ENCODE measurements at places on chromosomes 13 and 19.
A peak's percentile ranks its signal among the peaks of the same experiment; 100 is the strongest.

DNA sequence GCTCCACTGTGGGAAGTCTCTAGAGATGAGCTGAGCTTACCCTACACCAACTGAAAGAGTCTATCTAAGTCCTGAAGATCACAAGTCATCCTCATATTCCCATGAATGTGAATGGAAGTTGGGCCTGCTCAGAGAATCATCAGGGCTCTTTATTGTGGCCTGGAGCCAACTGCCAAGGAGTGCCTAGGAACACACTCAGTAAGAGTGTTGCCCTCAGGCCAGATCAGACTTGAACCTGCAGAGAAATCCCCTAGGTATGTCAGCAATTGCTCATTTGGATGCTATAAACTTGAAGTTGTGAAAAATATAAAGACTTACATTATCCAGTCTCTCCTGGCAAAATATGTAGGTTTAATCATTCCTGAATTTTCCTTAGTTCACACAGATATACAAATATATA, 1070.2 kb downstream of the EFNB2 start:
- DNase-seq: no peak

DNA sequence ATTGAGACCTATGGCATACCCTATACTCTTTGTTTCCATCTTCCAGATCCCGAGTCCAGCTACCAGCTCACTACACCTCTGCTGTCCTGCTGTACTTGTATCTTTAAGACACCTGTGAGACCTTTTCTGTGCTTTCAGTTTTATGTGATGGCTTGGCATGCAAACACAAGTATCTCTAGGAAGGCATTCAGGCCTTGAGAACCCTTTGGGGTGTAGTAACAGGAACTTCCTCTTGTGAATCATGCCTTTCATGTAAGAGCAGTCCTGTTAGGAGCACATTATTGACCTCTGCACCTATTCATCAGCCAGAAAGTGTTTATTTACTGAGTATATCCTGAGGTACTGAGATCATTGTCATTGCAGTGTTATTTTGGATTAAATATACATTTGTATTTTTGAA, 87.0 kb upstream of the HTR2A start:
- DNase-seq: no peak

DNA sequence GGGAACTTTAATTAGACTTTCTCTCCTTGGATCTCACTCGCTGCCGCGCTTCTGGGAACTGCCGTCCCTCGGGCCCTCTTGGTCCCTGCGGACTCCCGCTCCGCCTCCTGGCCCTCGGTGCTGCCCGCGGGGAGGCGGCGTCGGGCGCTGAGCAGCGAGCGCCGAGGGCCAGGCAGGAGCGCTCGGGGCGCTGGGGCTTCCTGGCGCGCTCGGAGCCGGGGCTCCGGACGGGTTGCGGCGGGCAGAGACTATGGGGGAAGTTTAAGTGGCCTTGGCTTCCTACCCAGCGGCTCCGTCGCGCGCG, 704 bp downstream of the CHST8 start:
- no peak for DNase-seq

GRCh38 chr19:15466851-15467733, 2.7 kb upstream of the RASAL3 start:
- no peak for DNase-seq

- peak; percentile 68 for DNase-seq
Measured at GRCh38 chr19:56120371-56121179, 520 bp downstream of the ZNF787 start.
